ENCODE measurements at places on chromosomes 1 and 21.

DNA sequence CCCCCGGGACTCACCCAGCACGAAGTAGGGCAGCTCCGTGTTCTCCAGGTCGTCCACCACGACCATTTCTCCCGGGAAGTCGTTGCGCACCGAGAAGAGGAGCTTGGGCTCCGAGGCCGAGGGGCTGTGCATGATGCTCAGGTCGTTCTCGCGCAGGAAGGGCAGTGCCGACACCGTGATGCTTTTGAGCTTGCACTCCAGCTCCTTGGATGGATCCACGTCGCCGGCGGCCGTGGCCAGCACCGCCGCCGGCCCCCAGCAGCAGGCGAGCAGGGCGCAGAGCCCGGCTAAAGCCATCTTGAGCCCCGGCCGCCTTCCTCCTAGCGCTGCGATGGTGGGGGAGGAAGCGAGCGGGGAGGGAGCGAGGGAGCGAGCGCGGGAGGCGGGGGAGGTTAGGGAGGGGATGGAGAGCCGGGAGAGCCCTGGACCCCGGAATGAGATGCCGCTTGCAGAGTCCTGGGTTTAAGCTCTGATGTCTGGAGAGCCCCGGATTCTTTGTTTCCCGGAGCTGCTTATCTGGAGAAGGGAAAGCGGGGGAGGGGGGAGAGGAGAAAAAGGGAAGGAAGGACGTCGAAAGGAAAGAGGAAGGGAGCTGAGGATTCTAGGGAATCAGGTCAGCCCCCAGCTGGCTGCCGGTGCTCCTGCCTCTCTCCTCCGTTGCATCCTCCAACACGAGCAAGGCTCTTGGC is at the start of gene ASTN1:
Gene ASTN1 (minus strand): TSS at position 333 of the 689 bp plus-strand sequence. CDS start 36 bp downstream, at position 297.
- DNase-seq: peak; percentile 70

GRCh38 chr1:181160998-181161870 is 72.7 kb downstream of the IER5 start:
- DNase-seq: no peak

DNA sequence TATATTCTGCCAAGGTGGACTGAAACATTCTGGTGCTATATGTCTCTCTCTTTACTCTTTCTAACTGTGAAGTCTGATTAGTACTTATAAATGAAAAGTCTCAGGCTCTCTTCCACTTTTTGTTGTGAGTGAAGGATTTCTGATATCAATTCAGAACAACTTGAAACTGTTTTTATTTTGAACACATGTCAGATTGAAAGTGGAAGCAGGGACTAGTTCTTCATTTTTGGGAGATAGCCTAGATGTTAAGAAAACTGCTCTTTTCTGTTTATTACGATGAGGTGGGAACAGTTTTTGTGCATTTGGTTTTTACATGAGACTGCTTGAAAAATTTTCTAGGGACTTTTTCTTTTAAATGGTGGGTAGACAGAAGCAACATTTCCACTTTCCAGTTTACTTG is 14.5 kb upstream of the GBP3 start:
- no peak for DNase-seq

GRCh38 chr1:234262754-234263105 is 110.5 kb upstream of the COA6 start:
- no peak for DNase-seq

- no peak for DNase-seq
Measured at GRCh38 chr1:97010566-97011264, 289.1 kb downstream of the PTBP2 start.

- peak; percentile 46 for DNase-seq
Measured at GRCh38 chr1:234486858-234487840, 8.2 kb upstream of the TARBP1 start.

GRCh38 chr1:43821471-43821870 is 112.1 kb upstream of the ARTN start:
- DNase-seq: no peak

GRCh38 chr1:109822749-109823542 is 59.2 kb upstream of the EPS8L3 start:
- DNase-seq: peak; percentile 33

DNA sequence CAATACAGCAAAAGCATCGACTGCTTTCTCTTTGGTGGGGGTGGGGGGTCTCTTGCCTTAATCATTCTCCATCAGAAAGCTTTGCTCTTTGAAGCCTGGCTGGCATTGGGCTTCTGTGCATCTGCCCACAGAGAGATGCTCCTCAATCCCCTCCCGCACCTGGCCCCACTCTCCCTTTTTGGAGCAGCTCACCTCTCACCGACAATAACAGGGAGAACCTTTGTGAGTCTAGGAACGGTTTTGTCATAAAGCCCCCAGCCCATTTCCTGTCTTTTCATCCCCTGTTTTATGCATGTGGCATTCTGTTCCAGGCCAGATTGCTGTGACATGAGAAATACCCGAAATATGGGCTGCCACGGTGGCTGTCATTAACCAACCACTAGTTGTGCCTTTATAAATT is 469.0 kb upstream of the VAMP3 start:
- DNase-seq: no peak

GRCh38 chr1:180229483-180230415 is at the start of gene LHX4:
Gene LHX4, plus strand, starts transcription at chr1:180230264. Its CDS starts 266 bp downstream, at chr1:180230530.
- DNase-seq: peak; percentile 96

- no peak for DNase-seq
Measured at GRCh38 chr1:180157108-180157507, 2.4 kb downstream of the QSOX1 start.

- no peak for DNase-seq
Measured at GRCh38 chr1:173590557-173590956, 12.3 kb downstream of the SLC9C2 start.

DNA sequence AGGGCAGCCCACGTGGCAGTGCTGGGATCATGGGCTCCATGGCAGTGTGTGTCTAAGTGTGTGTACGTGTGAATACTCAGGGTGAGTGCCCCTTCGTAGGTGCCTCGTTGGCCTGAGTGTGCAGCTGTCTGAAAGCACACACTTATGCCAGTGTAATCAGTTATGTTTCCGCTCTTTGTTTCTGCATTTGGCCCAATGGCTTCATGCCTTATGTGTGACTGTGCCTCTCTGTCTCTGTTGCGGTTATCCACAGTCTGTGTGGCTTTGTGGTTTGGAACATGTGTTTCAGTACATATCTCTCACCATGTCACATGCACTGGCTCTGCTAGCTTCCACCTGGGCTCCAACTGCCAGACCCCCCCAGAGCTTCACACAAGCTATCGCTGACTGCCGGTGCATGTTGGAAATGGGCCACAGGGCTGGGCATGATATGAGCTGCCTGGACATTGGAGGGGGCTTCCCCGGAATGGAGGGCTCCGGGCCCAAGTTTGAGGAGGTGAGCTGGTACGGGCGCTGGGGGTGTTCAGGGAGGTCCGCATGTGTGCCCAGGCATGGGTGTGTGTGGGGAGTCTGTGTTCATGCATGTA is 70.3 kb upstream of the TINAGL1 start:
- no peak for DNase-seq

DNA sequence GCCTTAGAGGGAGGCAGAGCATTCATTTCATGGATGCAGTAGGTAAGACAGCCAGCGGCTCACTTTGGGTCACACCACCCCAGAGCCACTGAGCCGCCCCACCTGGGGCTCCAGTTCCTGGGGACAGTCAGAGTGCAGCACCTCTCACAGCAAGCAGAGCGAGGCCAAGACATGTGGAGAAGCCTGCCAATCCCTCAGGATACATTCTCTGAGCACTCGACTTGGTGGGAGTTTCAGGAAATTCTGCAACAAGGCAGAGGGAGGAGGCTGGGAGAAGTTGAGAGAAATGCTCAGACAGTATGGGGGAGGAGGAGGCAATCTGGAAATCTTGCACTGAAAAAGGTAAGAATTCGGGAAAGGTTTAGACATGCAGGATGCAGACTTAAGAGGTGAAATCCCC is 60.8 kb upstream of the WLS start:
- DNase-seq: no peak

- DNase-seq: no peak
Measured at GRCh38 chr1:56194701-56195300, 384.6 kb downstream of the PLPP3 start.

DNA sequence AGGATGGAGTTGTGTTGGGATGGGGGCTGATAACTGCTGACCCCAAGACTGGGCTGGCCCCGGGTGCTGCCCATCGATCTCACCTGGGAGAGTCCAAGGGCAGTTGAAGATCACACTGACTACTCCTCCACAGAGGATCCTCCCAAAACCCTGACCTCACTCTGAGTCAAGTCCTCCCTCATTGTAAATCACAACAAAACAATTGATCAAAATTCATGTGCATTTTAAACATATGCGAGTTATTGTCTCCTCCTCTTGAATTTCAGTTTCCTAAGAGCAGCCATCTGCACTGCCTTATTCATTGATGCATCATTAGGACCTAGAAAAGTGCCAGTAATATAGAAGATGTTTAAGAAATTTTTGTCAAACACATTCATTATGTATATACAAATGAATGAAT is 273.6 kb downstream of the C1orf94 start:
- no peak for DNase-seq

DNA sequence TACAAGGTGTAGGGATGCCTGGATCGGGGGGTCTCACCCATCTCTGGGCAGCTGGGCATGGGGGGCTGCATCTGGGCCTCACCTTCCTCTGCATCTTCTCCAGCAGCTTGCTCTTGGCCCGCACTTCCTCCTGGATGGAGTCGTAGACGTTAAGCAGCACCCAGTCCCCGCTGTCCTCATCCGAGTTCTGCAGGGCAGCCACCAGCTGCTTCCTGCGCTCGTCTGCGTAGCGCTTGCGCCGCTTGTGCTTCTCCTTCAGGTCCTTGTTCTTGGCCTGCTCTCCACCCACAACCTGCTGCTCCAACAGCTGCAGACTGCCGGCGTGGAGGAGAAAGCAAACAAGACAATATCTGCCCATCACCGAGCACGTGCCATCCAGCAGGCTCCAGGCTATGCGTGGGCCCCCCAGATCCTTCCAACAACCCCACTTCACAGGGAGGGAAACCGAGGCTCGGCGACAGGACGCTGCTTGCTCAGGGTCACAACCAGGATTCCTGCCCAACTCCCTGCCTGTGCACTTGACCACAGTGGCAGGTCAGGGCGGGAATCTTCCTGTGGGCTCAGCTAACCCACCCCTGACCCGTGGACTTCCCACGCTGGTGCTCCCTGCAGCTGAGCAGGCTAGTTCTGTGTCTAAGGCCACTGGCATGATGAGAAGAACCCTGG is 21.5 kb upstream of the DDOST start:
- DNase-seq: no peak

Measured in NCI-H82 (cell line).